ENCODE measurements at places on chromosomes 4 and X.
A peak's percentile ranks its signal among the peaks of the same experiment; 100 is the strongest.

DNA sequence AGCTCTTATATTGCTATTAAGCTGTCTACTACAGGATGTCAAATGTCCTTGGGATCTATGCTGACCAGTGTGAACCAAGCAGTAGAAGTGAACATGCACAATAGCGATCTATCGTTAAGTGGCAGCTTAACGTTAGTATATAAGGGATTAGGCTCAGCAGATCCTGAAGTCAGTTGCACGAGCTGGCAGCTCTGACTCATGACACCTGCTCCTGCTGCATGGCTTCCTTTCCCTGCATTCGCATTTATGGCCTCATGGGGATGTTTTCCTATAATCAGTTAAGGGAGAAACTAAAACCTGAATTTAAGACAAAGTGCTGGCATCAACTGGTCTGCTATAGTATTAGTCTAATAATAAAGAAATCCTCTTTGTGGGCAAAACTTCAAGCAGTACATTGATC, 12.7 kb upstream of the MCUB start:
- no peak for DNase-seq

DNA sequence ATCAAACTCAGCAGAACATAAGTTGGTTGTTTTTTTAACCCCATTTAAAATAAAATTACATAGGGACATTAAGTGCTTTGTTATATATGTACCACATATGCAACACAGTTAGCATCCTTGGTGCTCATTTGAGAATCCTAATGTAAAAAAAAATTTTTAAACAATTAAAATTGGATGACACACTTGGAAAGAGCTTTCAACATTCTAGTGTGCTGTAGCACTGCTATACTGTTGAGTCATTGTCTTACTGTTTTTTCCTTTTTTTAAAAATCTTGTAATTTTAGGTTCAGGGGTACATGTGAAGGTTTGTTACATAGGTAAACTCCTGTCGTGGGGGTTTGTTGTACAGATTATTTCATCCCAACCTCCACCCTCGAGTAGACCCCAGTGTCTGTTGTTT, 12.8 kb downstream of the THAP9 start:
- no peak for DNase-seq

- no peak for DNase-seq
Measured at GRCh38 chrX:39456894-39457604, 640.7 kb downstream of the BCOR start.

- peak; percentile 3 for DNase-seq
Measured at GRCh38 chrX:152821145-152821765, 9.3 kb downstream of the CETN2 start.

DNA sequence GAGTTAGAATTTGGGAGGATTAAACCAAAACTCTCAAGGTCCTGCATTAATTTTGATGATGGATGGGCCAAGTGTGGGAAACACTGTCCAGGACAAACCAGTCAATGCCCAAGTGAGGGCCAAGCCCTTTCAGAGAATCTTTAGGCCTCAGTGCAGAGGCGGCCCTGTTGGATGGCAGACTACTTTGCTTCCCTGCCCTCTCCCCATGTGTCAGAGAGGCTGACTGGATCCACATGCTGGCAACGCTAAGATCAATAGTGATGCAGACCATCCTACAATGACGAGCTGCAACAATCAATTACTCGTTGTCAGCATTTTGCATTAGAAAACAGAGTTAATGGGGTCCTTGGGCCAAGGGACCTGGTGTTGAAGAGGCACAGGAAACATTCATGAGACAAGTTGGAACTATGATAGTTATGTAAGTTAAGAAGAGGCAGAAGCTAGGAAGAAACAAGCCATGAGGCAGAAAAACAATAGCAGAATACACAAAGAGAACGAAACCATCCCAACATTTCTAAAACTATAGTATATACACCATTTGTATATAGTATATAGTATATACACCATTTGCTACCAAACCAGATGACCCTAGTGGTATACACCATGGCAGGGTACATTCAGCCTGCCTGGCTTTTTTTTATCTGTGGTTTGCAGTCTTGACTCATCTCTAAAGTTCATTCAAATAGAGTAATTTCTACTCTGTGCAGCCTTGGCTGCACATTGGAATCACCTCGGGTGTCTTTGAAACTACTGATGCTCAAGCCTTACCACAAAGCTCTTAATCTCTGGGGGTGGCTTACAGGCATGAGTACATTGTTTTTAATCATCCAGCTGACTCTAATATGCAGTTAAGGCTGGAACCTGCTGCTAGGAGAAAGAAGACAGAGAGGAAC, 147.7 kb upstream of the GYPA start:
- DNase-seq, result no peak

- DNase-seq, result no peak
Measured at GRCh38 chrX:144637731-144638130, 609.6 kb upstream of the SPANXN1 start.

- peak; percentile 83 for DNase-seq
Measured at GRCh38 chr4:11471618-11472017, 42.9 kb upstream of the HS3ST1 start.

GRCh38 chrX:40552768-40553167, 28.0 kb upstream of the ATP6AP2 start:
- DNase-seq, result no peak

DNA sequence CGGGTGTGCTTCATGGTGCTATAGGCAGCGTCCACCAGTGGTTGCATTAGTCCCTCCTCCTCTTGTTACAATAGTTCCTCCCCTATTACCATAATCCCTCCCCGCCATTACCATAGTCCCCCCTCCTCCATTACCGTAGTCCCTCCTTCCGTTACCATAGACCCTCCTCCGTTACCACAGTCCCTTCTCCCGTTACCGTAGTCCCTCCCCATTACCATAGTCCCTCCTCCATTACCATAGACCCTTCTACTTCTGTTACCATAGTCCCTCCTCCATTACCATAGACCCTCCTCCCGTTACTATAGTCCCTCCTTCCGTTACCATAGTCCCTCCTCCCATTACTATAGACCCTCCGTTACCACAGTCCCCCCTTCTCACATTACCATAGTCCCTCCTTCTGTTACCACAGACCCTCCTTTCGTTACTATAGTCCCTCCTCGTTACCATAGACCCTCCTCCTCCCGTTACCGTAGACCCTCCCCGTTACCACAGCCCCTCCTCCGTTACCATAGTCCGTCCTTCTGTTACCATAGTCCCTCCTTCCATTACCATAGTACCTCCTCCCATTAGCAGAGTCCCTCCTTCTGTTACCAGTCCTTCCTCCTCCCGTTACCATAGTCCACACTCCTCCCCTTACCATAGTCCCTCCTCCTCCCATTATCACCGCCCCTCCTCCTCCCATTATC, 129.6 kb downstream of the DHRSX start:
- DNase-seq, result no peak

GRCh38 chrX:96447161-96447560, 237.5 kb upstream of the DIAPH2 start:
- DNase-seq, result no peak

DNA sequence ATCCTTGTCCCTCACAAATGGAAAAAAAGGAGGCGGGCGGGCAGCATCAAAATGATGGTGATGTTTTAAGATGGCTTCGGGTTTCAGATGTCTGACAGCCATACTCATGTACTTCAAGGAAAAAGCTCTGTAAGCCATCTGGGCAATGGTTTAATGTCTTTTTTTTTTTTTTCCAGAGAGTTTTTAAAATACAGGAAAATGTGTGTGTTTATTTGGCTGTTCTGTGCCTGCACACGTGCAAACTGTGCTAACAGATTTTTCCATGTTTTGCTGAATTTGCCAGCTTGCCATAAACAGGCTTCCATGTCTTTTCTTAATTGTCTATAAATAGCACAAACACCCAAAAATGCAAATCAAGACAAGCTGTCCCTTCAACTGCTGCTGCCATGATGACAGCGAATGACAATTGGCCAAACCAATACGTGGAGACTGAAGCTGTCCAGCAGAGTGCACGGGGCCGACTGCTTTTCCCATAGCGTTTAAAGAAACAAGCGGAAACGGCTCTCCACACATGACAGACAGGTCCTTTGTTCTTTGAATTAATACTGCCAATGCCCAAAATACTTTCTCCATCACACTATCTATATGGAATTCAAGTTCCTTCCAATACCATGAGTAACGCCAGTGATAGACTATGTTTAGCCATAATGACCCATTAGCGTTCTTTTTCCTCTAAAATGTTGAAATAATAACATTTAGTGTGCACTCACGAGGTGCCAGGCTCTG, 35.7 kb downstream of the AFAP1 start:
- DNase-seq, result no peak

- DNase-seq, result no peak
Measured at GRCh38 chrX:10979956-10980355, 131.2 kb upstream of the HCCS start.

GRCh38 chrX:14361435-14361834, 167.9 kb upstream of the GLRA2 start:
- DNase-seq, result no peak

GRCh38 chr4:172813359-172813923, 355.2 kb upstream of the GALNT7 start:
- no peak for DNase-seq

DNA sequence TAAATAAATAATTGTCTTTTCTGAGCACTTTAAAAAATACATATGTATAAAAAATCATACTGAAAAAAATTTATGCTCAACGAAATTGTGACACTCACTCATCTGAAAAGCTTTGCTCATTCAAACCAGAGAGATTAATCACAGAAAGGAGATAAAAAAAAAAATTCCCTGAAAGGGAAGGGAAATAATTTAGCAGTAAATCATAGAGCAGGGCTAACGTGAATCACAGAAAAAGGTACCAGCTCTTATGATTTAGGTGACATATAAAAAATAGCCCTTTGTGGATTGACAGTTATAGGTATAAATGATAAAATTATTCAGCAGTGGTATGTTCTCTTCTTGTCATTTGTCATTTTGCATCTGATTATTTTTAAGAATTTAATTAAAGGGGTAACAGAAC, 552.7 kb upstream of the TENM3 start:
- DNase-seq, result no peak

GRCh38 chrX:1507511-1508463, 29.2 kb downstream of the P2RY8 start:
- peak; percentile 71 for DNase-seq

GRCh38 chr4:88792268-88792781, 94.7 kb upstream of the NAP1L5 start:
- no peak for DNase-seq

- DNase-seq, result no peak
Measured at GRCh38 chrX:48306175-48306574, 50.3 kb downstream of the SSX3 start.

GRCh38 chr4:139030614-139031235, 15.1 kb downstream of the NOCT start:
- DNase-seq, result peak; percentile 84

GRCh38 chrX:151397741-151398070, 700 bp downstream of the VMA21 start:
- peak; percentile 8 for DNase-seq

- no peak for DNase-seq
Measured at GRCh38 chr4:99655308-99656081, 2.1 kb downstream of the C4orf54 start.

GRCh38 chr4:10063544-10064300, 42.4 kb upstream of the SLC2A9 start:
- no peak for DNase-seq

GRCh38 chr4:70183168-70183939, 12.2 kb upstream of the ODAM start:
- DNase-seq, result no peak

GRCh38 chr4:141133999-141134995, 1.0 kb upstream of the RNF150 start:
- DNase-seq, result no peak

GRCh38 chrX:98501426-98501825, 1617.7 kb downstream of the RPA4 start:
- DNase-seq, result no peak
